Myometrial cell (primary cell): ENCODE measurements at places on chromosomes 4 and X. TPM values are rescaled to one million over a fixed set of nuclear protein-coding genes. Genes with fewer than 3 reads are reported as not detected.

Gene PAGE5
- total RNA-seq = not detected in 2 replicates

Gene MAGEB10
- total RNA-seq = not detected in 2 replicates

Gene FGD1
- total RNA-seq = 11.2 and 12.9 TPM in 2 replicates

Gene MXRA5
- total RNA-seq = 0.86 and 1.2 TPM in 2 replicates

Gene NPFFR2
- total RNA-seq = not detected in 2 replicates

Gene TBC1D8B
- 8.6 and 12.8 TPM in 2 replicates for total RNA-seq

Gene VEGFC
- 37.2 and 39.3 TPM in 2 replicates for total RNA-seq

Gene MAGEA2B
- total RNA-seq = not detected in 2 replicates

Gene STATH
- total RNA-seq = not detected in 2 replicates

Gene CLNK
- not detected in 2 replicates for total RNA-seq

Gene FAM184B
- not detected in 2 replicates for total RNA-seq

Gene ABHD18
- 2.6 and 4.8 TPM in 2 replicates for total RNA-seq

Gene EDNRA
- 0.71 and 0.86 TPM in 2 replicates for total RNA-seq

Gene SPATA18
- 9.4 and 12.7 TPM in 2 replicates for total RNA-seq

Gene LIAS
- 12.1 and 14.4 TPM in 2 replicates for total RNA-seq

Gene NUP62CL
- total RNA-seq = 1.4 TPM in 1 of 2 replicates, not detected in the other

Gene CT45A10
- not detected in 2 replicates for total RNA-seq

Gene SUPT20HL1
- total RNA-seq = not detected in 2 replicates

Gene MAGEE2
- total RNA-seq = not detected in 2 replicates

Gene TMPRSS11B
- not detected in 2 replicates for total RNA-seq

Gene CLDN34
- 2.7 TPM in 1 of 2 replicates, not detected in the other for total RNA-seq

Gene SYP
- total RNA-seq = 0.29 TPM in 1 of 2 replicates, not detected in the other

Gene RIPPLY1
- total RNA-seq = not detected in 2 replicates

Gene GSX2
- total RNA-seq = not detected in 2 replicates
